ENCODE measurements at places on chromosomes 6 and 20.

DNA sequence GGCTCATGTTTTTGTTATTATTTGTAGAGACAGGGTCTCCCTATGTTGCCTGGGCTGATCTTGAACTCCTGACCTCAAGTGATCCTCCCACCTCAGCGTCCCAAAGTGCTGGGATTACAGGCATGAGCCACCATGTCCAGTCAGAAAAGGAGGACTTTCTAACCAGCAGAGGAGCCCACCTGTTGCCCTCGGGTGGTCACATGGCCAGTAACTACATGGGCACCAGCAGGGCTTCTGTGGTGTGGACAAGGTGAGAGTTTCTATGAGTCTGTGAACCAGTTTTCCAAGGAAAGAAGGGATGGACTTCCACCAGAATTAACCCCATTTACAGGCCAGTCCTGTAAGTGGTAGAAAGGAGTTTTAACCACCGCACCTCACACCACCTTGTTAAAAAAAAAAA lies 125.4 kb downstream of the RIN2 start:
- no peak for ATAC-seq

GRCh38 chr20:46712056-46712636 lies 2.7 kb downstream of the SLC2A10 start:
- ATAC-seq, result no peak

GRCh38 chr6:166620478-166621113 lies 6.5 kb downstream of the RPS6KA2 start:
- no peak for ATAC-seq

DNA sequence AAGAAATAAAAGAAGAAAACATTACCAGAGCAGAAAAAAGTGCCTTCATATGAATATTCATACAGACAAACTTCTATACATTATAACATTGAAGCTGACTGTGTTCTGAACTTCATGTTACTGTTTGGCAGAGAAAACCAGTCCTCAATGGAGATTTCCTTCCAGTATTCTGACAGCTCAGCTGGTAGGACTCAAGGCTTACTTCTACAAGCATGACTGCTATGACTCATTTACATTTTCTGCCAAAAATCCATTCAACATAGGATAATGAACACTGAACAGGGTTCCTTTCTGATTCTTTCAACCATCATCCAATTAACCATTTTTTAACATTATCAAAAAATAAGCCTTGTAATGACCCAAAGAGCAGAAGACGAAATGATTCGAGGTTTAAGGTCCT lies 25.4 kb downstream of the COL9A1 start:
- no peak for ATAC-seq

GRCh38 chr6:139472351-139473015 lies 98.0 kb upstream of the CITED2 start:
- ATAC-seq, result no peak

DNA sequence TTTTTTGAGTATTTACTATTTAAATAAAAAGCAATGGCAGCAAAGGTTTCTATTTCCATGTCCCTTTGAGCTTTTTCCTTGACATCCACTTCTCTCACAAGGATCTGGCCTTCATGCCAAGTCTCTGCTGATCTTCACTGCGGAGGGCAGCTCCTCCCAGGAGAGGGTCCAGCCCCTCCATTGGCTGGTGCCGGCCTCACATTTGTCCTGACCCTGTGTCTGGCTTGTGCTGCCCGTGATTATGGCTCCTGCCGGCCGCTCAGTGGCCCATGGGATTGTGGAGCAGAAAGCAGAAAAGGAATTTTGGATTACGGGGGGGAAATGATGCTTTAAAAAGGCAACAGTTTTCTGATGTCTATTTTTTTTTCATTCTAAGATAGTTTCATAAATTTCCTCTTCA lies 31.2 kb upstream of the PDE7B start:
- ATAC-seq, result no peak

DNA sequence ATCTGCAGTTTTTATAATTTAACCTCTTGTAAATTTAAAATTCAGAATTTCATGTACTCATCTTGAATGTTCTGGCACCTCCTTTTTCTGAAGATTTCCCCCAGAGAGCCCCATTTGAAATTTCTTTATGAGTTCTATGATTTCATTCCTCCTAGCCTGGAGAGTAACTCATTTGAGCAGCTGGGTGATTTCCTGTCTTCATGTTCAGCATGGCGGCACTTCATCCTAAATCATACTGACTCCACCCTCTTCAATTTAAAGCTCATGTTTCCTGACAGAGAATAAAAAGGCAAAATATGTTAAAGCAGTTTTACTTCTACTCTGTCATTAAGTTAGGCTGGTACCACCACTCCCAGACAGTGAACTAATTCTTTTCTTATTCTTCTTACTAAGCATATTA lies 250.9 kb upstream of the POU3F2 start:
- ATAC-seq, result no peak

GRCh38 chr6:122184401-122184827 lies 215.0 kb upstream of the HSF2 start:
- ATAC-seq, result no peak

GRCh38 chr20:62522748-62523396 lies 47.1 kb upstream of the GATA5 start:
- peak; percentile 59 for ATAC-seq

- ATAC-seq, result no peak
Observed at GRCh38 chr20:39661833-39662232, 699.7 kb downstream of the DHX35 start.

- ATAC-seq, result no peak
Observed at GRCh38 chr6:37695857-37696219, 1.8 kb downstream of the MDGA1 start.

DNA sequence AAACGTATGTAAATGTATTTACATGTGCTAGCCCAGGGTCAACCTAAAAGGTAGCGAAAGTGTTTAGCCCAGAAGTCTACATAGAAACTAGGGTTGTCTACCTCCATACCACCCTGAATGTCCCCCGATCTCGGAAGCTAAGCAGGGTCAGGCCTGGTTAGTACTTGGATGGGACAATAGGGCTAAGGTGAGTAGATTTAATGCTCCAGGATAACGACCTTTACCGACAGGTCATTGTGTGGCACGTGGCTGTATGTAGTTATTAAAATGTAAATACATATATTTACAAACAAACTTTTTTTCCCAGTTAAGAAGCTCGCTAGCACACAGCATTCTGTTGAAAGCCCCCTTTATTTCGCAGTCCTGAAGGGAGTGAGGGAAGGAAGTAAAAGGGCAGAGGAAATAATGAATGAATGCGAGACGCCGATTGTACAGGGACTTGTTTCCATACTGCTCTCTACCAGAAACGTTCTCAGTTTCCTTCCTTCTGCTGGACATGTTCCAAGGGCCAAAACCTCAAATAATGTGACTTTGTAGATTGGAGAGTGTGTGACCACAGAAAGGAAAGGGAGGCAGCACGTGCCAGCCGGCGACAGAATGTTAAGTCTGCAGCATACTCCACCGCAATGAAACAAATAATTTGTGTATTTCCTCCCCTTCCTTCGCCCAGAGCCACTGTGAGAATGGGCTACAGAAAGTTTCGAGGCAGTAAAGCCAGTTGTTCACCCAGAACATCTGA lies 612 bp downstream of the ADAT2 start:
- no peak for ATAC-seq

GRCh38 chr20:44193801-44194200 lies 6.8 kb upstream of the JPH2 start:
- no peak for ATAC-seq

- ATAC-seq, result no peak
Observed at GRCh38 chr6:124535746-124536145, 426.5 kb upstream of the RNF217 start.

DNA sequence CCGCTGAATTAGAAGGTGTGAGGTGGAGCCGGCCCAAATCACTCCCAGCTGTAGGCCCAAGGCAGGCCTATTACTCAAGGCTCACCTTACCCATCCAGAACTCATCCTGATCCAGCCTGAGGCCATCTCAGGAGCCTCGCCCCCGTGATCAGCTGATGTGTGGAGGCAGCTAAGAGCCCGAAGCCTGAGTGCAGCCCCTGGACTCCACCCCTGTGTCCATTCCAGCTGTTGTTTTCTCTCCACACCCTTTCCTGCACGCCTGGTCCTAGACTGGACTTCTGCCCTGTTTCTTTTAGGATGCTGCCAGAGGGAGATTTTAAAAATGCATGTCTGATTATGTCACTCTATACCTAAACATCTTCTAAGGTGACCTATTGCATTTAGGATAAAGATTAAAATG lies 124.7 kb upstream of the SUPT3H start:
- ATAC-seq, result no peak

DNA sequence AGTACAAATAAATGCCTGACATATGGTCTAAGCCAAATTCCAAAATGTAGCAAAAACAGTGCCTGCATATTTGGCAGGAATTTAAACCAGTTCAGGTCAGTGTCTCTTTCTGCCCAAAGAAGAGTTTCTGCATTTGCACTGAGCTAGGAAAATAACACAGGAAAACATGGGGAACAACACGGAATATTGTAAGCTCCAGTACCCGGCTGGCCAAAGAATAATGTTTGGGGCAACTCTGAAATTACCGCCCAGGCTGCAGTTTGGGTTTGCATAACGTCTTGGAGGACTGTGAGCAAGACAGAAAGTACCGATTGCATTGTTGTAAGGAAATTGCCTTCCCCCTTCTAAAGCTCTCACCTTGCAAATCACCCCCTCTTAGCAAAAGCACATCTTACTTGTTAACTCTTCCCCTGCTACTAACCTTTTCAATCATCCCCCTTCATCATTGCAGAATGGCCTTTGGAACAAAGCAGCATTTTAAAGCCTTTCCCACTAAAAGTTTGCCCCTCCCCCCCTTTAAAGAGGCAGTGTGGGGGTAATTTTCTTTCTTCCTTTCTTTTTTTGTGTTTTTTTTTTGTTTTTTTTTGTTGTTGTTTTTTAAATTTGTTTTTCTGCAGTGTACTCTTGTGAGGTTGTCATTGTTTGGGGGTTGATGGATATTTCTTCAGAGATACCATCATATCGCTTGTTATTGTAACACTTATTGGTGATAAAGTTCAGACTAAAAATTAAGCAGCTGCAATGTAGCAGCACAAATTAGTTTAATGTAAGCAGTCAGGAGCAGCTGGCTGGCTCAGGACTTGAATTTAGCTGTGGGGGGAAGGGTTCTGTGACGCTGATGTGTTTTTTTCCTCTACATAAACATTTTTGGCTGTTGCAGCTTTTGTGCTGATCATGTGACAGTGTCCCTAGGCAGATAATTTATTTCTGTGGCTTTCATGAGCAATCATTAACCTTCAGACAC lies 100.0 kb upstream of the CITED2 start:
- ATAC-seq, result no peak

DNA sequence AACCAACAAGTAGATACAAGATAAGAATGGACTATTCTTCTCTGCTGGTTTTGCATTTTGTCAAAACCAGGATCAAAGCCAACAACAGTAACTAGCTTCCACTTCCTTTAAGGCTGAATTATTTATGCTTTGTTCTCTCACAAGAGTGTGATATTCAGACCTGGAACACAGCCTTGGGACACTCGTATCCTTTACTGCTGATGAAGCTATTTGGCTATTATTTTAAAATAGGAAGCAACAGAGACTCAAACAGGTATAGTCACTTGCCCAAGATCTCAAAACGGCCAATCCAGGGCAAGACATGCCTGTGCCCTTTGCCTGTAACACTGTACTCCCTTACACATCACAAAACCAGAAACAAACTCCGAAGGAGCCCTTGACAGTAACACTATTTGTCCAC lies 19.9 kb downstream of the SPTLC3 start:
- ATAC-seq, result no peak

- ATAC-seq, result no peak
Observed at GRCh38 chr6:156416391-156416790, 360.8 kb upstream of the ARID1B start.

GRCh38 chr6:23111984-23112383 lies 542.6 kb downstream of the HDGFL1 start:
- no peak for ATAC-seq

DNA sequence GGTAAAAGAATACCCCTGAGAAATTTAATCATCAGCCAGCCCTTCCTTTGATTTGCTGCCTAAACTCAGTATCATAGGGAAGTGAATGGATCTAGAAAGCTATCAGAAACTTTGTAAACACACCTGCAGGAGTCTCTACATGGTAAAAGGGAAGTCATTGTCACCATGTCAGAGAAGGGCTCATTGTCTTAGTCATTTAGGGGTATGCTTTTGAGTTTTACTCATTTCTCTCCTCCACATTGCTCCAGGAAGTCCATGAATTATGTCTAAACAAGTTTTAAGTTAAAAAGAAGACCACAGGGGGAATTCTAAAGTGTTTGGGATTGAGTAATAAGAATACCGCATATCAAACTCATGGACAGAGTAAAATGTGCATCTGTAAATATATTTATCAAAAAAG lies 2.5 kb downstream of the SLC17A1 start:
- peak; percentile 71 for ATAC-seq

DNA sequence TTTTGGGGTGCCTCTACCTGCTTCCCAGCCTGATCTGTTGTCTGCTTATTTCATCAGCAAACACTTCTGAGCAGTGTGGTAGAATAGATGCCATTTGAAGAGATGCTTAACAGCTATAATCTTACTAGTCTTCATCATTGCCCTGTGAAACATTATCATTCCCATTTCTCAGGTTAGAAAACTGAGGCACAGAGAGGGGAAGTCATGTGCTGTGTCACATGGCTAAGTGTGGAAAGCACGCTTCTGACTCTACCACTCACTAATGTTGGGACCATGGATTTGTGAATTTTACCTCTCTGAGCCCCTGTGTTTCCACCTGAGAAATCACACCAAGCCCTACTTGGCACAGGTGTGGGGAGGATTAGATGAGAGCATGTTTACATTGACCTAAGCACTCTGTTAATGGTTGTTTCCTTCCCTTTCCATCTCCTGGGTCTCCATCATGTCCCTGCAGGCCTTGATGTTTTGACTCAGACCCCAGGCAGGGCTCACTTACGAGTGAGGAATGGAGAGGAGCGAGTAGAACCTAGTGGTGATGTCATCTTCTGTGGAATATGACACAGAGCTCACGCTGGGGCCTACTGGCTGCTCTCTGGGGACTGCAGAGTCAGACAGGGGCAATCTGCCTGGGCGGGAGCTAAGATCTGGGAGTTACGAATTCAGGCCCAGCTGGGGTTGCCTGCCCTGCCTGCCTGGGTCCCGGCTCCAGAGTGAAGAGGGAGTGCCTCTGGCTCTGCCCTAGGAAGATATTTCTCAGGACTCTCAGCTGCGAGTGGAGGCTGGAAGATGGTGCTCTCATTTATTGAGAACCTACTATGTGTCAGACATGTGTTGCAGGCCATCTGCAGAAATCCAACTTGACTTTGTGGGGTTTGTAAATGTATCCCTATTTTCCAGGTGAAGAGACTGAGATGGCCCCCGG lies 64.3 kb downstream of the CDH22 start:
- no peak for ATAC-seq

All from stimulated activated memory B cell treated with anti-CD40 and anti-IgM and Interleukin-4, amounts not matched to agents 10 μg/mL and 1 μg/mL and 100 μg/mL, for 72 hours (primary cell).